HL-60 (cell line): ENCODE measurements at places on chromosomes 11 and 22.
A peak's percentile ranks its signal among the peaks of the same experiment; 100 is the strongest.

GRCh38 chr11:103378931-103379330 is 269.7 kb downstream of the DYNC2H1 start:
- DNase-seq = no peak

DNA sequence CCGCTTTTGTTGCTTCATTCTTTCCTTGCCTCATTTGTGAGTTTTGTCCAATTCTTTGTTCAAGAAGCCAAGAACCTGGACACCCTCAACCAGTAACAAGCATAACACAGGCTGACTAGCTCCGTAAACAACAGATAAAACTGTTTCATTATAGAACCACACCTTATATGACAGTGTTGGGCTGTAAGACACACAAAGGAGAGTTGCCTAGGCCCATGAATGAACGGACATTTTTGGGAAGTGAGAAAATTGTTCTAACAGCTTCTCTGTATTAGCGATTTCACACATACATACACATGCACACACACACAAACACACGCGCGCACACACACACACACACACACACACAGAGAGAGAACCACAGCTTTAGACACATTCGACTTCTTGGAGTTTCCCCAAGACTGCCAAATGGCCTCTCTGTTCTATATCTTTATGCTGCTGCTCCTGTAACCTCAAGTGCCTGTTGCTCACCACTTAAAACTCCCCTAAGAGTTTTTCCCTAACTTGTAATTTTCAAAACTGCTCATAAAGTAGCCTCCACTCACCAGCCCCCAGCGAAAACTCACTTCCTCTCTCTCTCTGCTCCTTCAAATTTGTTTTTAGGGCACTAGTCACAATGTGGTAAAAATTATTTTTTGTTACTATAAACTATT is 35.9 kb downstream of the CTSC start:
- no peak for DNase-seq

DNA sequence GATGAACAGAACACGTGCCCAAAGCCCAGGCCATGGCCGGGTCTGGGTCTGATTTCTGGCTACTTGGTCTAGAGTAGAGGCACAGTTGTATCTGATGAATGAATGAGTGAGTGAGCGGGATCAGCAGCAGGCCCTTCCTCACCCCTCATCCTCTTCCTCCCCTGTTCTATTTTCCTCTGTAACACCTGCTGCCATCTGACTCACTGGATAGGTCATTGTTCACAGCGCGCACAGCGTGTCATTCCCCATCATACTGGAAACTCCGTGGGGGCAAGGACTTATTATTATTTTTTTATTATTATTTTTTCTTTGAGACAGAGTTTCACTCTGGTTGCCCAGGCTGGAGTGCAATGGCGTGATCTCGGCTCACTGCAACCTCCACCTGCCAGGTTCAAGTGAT is 13.9 kb downstream of the NCF4 start:
- no peak for DNase-seq

- no peak for DNase-seq
These were observed 10.0 kb upstream of the SLC25A17 start for GRCh38 chr22:40829131-40829530.

DNA sequence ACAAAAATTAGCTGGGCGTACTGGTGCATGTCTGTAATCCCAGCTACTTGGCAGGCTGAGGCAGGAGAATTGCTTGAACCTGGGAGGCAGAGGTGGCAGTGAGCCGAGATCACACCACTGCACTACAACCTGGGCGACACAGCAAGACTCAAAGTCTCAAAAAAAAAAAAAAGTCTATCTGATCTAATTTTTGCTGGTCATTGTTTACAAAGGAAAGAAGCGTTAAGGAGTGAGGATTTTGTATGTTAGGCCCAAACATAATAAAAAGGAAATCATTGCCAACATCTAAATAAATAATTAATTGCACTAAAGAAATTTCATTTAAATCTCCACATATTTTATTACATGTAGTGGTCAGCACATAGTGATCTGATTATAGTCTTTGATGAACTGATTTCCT is 2.9 kb downstream of the RBX1 start:
- no peak for DNase-seq

- no peak for DNase-seq
These were observed 585.8 kb downstream of the BUD13 start for GRCh38 chr11:116187026-116187425.

GRCh38 chr11:113974741-113975470 is at the start of gene HTR3A:
HTR3A (plus strand) TSS chr11:113975108; CDS start chr11:113975326, 218 bp downstream.
- no peak for DNase-seq

DNA sequence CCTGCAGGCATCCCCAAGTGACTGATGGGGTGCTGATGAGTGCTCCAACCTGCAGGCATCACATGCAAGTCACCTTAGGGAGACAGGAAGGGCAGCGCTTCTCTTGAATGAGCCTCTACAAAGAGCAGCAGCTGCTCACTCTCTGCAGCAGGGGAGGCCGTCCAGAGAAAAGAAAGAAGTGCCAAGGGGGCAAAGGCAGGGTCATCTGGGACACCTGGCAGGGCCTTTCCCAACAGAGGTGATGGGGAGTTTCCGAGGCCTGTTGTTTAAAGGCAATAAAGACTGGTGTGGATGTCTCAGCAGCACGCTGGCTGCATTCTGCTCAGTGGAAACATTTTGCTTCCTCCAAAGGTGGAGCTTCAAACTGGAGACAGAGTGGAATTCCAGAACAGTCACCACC is 113.7 kb downstream of the ETS1 start:
- DNase-seq = no peak

GRCh38 chr11:119928047-119928446 is 199.0 kb upstream of the NECTIN1 start:
- DNase-seq = no peak

GRCh38 chr11:16606784-16607674 is 131.4 kb upstream of the C11orf58 start:
- DNase-seq = no peak

GRCh38 chr11:67002297-67002913 is 20.5 kb upstream of the SYT12 start:
- no peak for DNase-seq

- DNase-seq = no peak
These were observed 1299.0 kb downstream of the LRRC4C start for GRCh38 chr11:40160418-40160817.

- DNase-seq = no peak
These were observed 2.9 kb downstream of the RIN1 start for GRCh38 chr11:66333220-66333877.

- DNase-seq = no peak
These were observed 64.8 kb downstream of the PRR5L start for GRCh38 chr11:36360826-36361415.

DNA sequence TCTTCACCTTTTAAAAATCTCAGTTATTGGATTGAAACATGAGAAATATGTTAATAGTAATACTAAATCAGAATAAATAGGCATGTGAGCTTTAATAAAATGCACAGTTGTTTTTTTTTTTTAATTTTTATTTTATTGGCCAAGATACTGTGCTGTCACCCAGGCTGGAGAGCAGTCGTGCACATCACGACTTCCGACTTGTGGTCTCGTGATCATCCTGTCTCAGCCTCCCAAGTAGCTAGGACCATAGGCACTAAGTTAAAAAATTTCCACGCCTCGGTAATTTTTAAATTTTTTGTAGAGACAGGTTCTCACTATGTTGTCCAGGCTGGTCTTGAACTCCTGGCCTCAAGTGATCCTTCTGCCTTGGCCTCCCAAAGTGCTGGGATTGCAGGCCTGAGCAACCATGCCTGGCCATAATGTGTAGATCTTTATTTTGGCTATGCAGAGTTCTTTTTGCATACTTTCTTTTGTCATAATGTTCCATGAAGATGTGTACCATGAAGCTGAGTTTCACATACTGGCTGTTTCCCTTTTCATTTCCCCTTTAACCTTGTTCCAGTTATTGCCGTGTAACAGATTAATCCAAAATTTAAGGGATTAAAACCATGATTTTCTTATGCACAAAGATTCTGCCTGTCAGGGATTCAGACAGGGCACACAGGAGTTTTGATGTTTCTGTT is 16.0 kb downstream of the CAPRIN1 start:
- DNase-seq = no peak

- DNase-seq = no peak
These were observed 47.2 kb downstream of the FBLN1 start for GRCh38 chr22:45549762-45550378.

GRCh38 chr11:36492724-36493304 is 17.3 kb downstream of the TRAF6 start:
- DNase-seq = peak; percentile 50

- no peak for DNase-seq
These were observed 516.1 kb downstream of the MIAT start for GRCh38 chr22:27173530-27173929.

DNA sequence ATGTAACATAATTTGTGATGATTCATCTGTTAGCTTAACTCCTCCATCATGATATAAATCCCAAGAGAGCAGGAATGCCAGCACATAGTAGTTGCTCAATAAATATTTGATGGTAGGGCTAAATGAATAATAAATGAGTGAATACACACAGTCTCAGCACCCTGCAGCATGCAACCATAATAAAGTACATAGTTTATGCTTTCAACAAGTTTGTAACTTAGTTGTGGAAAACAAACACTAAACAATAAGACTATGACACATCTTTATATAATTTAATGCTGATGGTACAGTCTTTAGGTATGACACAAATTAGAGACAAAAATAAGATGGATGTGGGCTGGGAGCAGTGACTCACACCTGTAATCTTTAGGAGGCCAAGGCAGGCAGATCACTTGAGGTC is 3.8 kb downstream of the ALKBH8 start:
- DNase-seq = no peak

DNA sequence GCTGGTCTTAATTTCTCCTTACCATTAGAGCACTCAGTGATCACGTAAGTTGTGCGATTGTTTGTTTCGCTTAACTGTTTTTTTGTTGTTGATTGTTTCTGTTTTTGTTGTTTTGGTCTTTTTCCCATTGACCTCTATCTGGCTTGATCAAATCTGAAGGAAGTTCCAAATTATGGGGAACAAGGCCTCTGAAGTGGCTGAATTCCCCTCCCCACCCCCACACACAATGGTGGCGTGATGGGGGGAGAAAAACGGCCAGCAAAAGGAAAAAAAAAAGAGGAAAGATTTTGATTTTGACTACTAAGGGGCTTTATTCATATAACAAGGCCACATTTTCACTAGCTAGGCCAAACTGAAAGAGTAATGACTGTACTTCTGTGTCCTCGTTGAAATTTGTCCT is 53.6 kb downstream of the OSBPL5 start:
- DNase-seq = no peak

DNA sequence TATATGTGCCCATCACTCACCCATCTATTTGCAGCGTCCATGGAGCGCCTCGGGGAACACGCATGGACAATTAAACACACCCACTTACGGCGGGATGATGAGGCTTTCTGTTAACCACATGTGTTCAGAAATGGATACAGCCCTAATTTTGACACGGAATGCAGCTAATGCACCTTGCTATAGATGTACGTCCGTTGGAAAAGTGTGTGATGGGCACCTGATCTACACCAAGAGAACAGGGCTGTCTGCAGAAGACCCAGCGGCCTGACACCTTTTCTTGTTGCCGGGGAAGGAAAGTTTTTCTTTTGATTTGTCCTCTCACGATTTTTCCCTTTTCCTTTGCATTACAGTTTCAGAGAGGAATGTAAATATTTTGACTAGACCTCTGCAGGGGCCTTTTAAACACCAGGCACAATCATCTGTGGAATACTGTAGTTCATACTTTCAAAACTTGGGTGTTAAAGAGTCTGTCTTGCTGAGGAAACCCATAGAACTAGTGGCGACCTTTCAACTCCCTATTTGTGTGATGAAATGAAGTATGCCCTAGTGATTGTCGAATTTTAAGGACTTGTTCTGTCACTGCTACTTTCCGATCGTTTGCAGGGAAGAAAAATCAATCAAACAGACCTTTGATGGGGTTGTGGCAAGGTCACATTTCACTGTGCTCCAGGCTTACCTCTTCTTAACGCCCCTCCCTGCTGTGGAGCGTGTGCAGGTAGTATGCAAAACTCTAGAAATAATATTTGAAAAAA is 16.5 kb upstream of the PAX6 start:
- DNase-seq = no peak

DNA sequence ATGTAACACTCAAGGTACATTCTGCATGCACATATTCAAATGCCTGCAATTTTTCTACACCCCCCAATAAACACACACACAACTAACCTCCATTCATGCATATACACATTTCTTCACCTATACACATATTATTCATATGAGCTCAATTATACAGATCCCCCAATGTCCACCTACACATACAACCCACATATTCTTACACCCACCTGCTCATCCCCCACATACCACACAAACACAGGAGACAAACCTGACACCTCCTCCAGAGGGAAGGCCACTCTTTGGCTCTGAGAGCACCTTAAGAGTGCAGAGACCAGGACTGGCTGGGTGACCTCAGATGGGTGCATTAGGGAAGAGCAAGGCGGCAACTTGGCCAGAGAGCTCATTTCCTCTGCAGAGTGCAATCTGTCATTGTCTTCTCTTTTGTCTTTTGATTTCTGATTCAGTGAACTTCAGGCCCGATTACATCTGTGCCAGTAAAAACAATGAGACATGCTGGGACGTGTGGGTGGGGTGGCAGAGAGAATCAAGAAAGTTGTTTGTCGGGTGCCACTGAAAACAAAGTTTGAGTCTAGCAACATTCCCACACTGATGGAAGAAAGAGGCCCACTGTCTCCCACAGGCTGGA is 208.4 kb downstream of the NXPE2 start:
- no peak for DNase-seq

GRCh38 chr11:115067900-115068530 is 389.7 kb downstream of the NXPE2 start:
- no peak for DNase-seq

- DNase-seq = no peak
These were observed 541.8 kb upstream of the CHORDC1 start for GRCh38 chr11:90764691-90765090.

GRCh38 chr22:19769393-19769715 is 8.8 kb downstream of the TBX1 start:
- no peak for DNase-seq

DNA sequence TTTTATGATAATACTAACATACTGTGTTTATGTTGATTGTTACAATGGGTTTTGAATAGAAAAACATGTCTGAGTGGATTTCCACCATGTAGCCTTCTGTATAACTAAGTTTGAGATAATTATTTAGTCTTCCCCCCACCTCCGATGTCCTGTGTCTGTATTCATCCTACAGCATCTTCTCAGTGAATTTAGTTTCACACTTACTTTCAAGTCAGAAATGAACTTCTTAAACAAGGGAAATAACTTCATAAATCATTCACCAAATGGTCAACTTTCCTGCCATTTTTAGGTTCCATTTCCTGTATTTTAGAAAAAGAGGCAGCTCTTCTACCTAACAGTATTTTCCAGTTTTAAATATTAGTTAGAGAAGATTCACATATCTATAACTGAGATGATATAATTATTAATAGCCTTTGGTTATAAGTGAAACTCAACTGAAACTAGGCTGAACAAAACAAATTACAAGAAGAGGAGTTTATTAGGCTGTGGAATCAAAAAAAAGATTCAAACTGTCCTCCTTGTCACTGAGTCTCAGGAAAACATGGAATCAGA is 3.5 kb downstream of the OR51B5 start:
- no peak for DNase-seq
